ENCODE measurements at places on chromosomes 4 and X.

DNA sequence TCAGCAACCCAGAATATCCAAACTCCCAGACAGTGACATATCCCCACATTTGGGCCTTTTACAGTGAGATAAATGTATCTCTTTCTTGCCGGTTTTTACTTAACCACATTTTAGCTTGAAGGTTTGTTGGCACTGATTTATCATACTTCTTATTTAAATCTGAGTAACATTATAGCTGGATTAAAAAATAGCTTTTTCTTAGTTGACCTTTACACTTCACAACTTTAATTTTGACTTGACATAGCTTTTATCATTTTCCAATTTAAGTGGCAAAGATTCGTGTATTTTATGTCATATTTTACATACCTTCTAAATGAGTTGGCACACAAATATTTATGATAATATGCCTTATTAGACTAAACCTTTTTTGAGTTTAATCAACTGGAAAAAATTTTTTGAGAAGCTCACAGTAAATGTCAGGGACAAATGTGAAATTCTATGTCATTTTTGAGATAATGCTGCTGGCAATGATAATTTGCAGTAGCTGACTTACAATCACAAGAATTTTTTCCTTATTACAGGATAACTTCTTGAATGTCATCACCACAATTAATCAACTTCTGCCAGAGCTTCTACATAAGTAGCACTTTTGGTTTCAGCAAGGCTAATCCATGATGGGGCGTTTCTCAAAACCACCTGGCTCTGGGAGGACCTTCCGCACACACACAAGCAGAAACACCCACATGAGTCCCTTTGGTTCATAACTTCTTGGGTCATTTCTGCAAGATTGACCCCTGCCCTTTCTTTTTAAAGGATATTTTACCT lies 80.3 kb downstream of the SYTL5 start:
- DNase-seq: no peak

DNA sequence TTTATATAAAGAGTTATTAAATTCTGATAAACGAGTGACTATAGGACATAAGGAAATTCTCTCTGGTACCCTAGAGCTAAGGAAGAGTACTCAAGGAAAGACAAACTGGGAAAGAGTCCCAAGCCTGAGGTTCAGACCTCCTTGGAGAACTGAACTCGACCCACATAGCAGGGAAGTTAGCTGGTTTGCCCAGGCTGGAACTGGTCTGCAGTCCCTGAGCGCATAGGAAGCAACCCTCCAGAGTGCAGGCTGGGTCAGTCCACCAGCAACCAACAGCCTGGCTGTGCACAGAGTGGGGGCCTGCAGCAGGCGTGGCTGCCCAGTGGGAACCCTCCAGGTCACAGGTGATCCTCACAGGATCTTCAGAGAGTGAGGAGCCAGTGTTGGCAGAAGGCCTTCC lies 114.1 kb downstream of the SOWAHB start:
- no peak for DNase-seq

GRCh38 chrX:39819921-39820849 lies 277.6 kb downstream of the BCOR start:
- DNase-seq: peak; percentile 76

DNA sequence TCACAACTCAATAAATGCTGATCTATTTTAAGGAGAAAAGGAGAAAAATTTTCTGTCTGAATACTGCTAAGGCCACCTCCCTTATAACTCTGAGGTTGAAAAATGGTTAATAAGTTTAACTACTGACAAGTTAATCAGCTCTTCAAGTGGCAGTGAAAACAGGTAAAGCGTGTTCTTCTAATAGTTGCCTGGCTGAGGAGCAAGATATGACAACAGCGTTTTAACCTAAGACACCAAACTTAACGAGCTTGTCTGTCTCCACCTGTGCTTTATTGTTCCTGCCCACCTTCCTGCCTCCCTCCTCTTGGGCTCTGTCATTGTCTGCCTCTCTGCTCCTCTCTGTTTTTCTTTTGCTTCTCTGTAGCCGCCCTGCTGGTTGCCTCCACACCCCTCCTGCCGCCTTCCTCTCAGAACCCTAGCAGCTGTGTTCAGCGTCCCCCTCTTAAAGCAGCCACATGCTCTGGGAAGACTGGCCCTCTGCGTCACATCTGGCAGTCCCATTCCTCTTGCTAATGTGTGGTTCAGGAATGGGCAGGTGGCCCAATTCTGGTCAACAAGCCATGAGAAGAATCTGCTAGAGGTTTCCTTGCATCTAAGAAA lies 4.3 kb upstream of the TSPAN5 start:
- DNase-seq: no peak

DNA sequence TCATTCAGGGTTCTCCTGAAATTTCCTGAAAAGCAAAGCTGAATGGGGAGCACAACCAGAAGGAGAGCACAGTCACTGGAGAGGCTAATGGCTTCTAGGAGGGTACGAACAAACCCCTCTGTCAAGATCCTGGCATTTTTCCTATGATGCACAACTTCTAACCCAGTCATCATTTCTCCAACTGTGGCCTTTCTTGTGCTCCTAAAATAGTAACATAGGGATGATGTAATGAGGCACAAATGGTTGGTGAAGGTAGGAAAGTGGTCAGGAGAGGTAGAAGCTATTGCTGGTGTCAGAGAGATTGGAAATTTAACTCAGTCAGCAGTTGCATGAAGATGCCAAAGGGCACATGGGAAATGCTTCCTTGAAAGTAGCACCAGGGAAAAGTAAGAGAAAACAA lies 52.7 kb downstream of the SLC10A7 start:
- no peak for DNase-seq

DNA sequence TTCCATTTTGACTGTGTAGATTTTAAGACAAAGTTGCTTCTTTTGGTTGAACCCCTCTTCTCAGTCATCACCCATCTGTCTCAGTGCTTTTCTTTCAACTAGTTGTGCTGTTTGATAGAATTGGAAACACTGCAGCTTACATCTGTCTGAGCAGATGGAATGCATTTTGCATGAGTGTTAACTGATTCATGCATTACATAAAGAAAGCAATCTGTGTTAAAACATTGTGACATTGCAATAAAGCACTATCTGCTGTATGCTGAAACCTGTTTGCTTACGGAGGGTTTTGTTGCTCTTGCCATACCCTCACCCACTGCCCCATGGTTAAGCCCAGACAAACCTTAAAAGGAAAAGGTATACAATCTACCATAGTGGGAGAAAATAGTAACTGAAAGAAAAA lies 47.4 kb downstream of the NRK start:
- DNase-seq: no peak

GRCh38 chr4:113603911-113604310 lies 157.6 kb downstream of the CAMK2D start:
- no peak for DNase-seq

- DNase-seq: no peak
Observed at GRCh38 chrX:69028006-69028760, 137.1 kb downstream of the PJA1 start.

GRCh38 chr4:120718979-120719566 lies 203.5 kb downstream of the PRDM5 start:
- DNase-seq: no peak

- no peak for DNase-seq
Observed at GRCh38 chr4:3371033-3372001, 70.5 kb upstream of the HGFAC start.

DNA sequence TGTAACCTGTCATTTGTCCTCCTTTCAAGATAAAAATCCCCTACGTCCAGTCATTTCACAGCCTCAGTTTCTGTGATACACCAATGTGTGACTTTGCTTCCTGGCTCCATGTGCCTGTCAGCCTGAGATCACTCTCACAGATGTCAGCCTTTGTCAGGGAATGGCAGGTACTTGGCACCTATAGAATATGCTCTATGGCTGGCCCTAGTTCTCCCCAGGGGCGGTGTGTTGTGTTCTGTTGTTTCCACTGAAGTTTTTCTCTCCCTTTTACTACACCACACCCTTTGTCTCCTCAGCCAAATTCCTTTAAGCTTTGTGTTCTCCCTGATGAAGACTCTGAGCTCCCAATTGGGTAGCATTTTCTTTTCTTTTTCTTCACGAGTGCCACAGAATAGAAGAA lies 81.7 kb downstream of the ALPK1 start:
- no peak for DNase-seq

DNA sequence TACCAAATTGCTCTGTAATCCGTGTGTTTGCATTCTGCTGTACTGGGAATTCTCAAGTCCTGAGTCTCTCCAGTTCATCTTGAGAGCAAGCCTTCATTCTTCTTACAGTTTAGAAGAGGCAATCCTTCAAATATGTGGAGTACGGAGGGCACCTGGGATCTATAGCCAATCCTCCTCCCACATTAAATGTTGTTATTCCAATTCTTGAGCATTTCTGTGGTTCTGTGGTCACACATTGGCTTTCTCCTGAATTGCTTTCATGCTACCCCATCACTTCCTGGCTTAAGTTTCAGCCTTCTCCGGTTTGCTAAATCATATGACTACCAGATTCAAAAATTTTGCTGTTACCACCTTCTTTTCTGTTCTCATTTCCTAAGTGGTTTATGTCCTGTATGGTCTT lies 611.1 kb downstream of the PCDH19 start:
- no peak for DNase-seq

GRCh38 chrX:53223955-53224859 lies 800 bp downstream of the KDM5C start:
- DNase-seq: peak; percentile 55

DNA sequence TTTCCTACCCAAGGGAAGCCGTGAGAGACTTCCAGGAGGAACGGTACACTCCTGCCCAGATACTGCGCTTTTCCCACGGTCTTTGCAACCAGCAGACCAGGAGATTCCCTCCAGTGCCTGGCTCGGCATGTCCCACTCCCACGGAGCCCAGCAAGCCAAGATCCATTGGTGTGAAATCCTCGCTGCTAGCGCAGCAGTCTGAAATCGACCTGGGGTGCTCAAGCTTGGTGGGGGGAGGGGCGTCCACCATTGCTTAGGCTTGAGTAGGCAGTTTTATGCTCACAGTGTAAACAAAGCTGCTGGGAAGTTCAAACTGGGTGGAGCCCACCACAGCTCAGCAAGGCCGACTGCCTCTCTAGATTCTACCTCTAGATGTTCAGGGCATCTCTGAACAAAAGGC lies 284.8 kb upstream of the FGF13 start:
- no peak for DNase-seq

GRCh38 chrX:77160301-77160700 lies 286.9 kb upstream of the FGF16 start:
- DNase-seq: no peak

- DNase-seq: no peak
Observed at GRCh38 chr4:88757776-88758175, 60.1 kb upstream of the NAP1L5 start.

DNA sequence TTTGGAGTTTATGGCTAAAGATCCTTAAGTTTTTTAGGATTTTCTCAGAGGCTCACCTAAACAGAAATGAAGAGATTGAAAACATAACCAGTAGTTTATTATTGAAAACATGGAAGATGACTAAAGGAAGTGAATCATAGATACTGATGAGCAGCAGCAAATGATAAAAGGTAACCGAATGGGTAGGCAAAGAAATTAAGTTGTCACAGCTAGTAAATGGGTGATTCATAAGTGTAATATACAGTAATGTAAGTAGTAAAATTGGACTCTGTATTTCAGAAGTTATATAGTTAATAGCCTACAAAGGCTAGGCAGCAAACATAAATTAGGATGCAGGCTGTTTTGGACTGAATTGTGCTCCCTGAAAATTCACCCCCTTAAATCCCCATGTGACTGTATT lies 59.0 kb upstream of the ADGRA3 start:
- DNase-seq: no peak

DNA sequence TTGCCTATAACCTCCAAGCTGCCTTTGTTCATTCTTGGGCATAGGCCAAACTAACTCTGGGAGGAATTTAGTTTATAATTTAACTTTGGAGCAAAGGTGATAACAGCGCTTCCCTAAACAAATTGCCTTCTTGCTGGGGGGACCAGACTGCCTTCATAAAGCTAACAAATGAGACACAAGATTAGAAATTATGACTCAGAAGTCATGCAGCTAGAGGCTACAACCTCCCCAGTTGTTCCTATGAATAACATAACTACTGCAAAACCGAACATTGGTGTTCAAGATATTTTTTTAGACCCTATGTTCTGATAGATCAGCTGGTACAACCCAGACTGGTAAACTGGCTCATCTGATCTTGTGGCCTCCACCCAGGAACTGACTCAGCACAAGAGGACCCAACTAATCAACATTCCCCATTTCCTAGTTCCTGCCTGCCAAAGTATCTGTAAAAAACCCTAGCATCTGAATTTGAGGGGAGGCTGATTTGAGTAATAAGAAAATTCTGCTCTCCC lies 22.0 kb upstream of the TMPRSS11B start:
- DNase-seq: no peak

DNA sequence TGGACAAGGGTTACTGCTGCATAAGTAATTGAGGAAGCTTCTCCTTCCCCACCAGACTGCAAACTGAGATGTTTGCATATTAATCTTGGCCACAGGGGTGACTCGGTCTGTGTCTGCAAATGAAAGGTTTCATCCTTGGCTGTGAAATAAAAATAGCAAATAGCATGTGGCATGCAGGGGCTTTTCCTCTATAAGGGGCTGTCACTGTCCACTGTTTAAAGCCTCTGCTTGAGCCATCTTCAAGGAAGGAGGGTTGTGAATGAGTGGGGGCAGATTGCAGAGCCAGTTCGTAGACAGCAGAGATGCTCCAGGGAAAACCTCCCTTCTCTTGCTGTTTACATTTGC lies 33.3 kb downstream of the TMSB4X start:
- DNase-seq: no peak

GRCh38 chrX:10077425-10078188 lies 79.2 kb upstream of the CLCN4 start:
- no peak for DNase-seq

DNA sequence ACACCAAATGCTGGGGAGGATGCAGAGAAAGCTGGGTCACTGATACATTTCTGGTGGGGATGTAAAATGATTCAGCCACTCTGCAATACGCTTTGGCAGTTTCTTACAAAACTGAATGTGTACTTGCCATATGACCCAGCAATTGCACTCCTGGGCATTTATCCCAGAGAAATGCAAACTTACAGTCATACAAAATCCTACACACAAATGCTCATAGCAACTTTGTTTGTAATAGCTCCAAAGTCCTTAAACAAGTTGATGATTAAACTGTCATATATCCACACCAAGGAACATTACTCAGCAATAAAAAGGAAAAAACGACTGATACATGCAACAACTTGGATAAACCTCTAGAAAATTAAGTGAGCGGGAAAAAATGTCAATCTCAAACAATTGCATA lies 12.3 kb downstream of the MID1 start:
- DNase-seq: no peak

DNA sequence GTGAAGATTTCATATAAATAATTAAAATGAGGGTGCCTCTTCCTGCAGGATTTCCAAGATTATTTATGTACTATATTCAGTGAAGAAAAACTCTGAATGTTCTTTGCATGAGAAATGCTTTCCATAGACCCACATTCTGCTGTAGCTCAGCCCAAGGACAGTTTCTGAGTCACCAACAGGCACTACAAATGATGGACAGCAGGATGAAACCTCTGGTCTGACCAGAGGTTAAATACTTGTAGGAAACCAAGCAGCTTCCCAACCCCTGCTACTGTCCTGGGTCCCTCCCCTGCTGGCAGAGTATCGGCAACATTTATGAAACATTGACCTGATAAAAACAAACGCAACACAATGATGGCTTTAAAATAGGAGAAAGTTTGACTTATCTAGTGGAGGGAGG lies 73.1 kb downstream of the CXXC4 start:
- no peak for DNase-seq

GRCh38 chr4:158998624-158999023 lies 104.3 kb upstream of the RAPGEF2 start:
- DNase-seq: peak; percentile 46
